Choroid plexus epithelial cell (primary cell): ENCODE measurements at places on chromosomes 4 and X.

DNA sequence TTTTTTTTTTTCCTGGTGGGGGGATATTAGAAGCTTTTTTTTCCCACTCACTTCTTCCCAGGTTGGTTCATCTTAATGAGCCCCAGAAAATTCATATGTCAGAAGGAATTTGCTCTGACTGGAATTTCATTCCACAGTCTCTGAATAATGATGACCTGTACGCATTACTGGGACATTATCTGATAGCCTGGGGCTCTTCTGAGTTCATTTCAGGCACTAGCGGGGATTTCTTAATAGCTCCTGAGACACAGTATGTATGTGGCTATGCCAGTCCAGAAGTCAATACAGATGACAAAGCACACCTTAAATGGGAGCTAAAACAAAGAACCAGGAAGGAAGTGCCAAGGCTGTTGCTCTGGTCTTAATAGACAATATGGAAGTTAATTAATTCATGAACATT lies 295.2 kb upstream of the IGFBP7 start:
- no peak for DNase-seq

GRCh38 chr4:3293401-3294391 lies 875 bp downstream of the RGS12 start:
- DNase-seq = peak; percentile 11

- no peak for DNase-seq
Observed at GRCh38 chr4:477686-478085, 21.3 kb downstream of the ZNF721 start.

DNA sequence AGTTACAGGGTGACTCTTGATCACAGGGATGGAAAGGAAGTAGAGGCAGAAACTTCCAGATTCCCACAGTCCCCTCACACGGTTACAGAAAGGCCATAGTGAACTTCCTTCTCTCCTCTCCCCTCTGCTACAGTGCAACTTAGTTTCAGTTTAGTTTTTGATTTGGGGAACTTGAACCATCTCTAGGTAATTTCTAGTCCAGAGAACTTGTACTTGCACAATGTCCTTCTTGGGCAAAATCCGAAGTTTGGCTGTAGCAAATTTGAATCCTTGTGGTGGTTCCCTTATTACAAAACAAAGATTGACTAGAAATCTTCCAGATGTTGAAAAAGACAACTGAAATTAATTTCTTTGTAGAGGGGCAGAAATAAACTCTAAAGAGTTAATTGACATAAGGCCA lies 1.2 kb upstream of the BLTP1 start:
- DNase-seq = no peak

DNA sequence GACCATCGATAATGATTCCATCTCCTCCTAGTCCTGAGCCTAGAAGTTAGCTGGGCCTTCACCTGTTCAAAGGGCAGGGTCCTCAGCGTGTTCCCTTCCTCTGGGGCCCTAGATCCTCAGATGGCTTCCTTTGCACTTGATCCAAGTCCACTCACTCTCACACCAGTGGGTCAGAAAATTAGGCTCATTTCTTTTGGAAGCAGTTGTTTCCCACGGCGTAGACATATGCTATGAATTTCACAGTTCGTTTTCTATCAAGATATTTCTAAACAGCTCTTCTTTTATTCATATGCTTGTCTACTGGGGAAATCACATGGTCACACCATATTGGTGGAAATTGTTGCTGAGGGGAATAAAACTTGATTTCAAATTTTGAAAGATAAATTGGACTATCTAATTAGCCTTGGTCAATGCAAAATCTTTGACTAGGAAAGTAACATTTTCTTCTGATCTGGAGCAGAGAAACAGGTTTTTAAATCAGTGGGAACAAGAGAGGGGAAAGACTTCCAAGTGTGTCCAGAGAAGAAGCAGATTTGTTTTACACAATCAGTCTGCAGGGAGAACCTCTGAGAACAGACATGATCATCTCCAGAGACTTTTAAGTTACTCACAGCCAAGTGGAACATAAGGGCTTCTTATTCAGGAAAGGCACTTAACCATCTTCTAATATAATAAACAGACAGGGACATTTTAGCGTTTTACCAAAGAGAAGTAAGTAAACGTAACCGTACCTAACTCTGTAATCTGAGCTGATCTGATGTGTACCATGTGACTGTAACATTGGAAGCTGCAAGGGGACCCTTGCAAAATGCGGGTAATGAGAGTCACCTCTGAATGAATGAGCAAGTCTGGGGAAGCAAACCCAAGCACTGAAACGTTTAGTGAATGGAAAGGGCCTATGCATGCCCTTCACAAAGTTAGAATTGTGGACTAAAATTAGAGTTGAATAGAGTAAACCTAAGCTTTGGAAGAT lies 455.7 kb upstream of the FAT1 start:
- no peak for DNase-seq

- DNase-seq = no peak
Observed at GRCh38 chr4:26289401-26289800, 31.4 kb upstream of the RBPJ start.

- no peak for DNase-seq
Observed at GRCh38 chrX:20418379-20419150, 151.9 kb upstream of the RPS6KA3 start.

DNA sequence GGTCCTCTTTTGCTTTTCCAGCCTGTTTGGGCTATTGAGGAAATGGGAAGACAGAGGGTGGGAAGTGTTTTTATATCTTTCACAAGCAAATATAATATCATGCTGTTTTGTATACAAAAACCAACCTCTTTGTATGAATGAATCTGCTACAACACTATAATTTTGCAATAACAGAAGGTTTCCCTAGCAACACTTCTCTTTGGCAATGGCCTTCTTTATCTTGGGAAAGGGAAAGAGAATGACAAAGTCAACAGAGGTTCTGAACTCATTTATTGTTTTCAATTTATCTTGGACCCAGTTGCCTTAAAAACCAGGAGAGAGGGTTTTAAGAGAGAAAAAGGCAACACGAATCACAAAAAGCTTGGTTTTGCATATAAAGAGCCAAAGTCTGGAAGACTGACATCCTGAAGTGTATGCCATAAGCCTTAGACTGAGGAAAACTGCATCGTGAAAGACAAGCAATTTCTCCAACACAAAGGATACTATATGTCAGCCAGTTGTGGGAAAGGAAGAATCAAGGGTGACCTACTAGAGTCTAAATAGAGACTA lies 121.8 kb upstream of the FAM241A start:
- no peak for DNase-seq

DNA sequence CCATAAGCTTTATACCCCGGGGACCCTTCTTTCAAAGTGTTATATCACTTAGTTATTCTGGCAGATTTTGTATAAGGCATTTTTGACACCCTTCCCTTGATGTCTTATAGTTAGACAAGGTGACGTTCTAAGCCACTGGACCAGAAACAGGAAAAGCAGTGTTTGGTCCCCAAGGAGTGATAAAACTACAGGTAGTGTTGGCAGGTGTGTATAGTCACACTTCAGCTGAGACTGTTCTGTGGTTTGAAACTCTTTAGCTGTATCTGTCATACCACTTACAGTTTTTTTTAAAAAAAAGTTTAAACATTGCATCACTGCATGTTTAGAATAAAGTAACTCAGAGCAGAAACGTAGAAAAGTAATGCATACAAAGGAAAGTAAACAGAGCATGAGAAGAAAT lies 48.5 kb downstream of the TLL1 start:
- DNase-seq = no peak

DNA sequence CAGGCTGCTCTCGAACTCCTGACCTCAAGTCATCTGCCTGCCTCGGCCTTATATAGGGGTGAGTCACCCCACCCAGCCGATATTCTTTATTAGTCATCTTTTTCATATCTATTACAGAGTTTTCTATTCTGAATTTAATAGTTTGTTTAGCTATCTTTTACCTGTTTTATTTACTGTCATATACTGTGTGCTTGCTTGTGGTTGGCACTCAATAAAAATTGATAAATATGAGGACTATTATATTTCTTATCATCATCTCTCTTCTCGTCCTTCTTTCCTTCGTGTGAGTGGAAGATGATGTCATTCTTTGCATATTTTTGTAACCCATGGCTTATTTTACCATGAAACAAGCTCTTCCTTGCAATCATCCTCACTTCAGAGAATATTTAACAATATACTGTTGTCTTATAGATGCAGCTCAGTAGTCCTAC lies 265.5 kb downstream of the ARHGAP24 start:
- DNase-seq = peak; percentile 56

- DNase-seq = no peak
Observed at GRCh38 chr4:6968496-6968895, 58.9 kb downstream of the TBC1D14 start.

DNA sequence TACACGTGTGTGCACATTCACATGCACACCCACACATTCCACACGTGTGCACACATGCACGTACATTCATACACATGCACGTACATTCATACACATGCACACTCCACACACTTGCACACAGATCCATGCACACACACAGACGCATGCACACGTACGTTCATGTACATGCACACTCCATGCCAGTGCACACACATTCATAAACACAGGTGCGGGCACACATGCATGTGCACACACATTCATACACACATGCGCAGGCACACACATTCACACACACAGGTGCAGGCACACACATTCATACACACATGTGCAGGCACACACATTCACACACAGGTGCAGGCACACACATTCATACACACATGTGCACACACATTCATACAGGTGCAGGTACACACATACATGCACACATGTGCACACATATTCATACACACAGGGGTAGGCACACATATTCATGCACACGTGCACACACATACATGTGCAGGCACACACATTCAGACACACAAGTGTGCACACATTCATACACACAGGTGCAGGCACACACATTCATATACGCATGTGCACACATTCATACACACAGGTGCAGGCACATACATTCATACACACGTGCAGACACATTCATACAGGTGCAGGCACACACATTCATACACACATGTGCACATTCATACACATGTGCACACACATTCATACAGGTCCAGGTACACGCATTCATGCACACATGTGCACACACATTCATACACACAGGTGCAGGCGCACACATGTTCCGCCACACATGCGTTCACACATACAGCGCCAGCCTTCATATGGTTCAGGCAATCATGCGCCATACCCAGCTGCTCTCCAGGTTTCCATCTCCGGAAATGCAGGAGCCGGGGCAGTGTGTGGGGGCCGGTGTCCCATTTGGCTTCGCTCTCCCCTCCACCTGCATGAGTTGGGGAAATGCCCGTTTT lies 124.8 kb downstream of the HMX1 start:
- no peak for DNase-seq

GRCh38 chr4:172411149-172411548 lies 597.9 kb downstream of the GALNTL6 start:
- no peak for DNase-seq

DNA sequence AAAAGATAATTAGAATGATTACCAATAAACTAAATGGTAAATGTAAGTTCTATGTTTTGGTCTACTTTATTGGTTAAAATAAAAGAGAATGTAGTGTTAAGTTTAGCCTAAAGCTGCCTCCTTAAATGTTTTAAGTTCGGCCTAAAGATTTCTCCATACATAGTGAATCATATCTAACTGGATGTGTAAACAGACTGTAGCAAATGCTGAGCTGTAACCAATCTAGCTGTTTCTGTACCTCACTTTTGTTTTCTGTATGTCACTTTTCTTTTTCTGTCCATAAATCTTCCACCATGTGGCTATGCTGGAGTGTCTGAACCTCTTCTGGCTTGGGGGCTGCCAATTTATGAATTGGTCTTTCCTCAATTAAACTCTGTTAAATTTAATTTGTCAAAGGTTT lies 121.2 kb downstream of the TBCK start:
- no peak for DNase-seq

DNA sequence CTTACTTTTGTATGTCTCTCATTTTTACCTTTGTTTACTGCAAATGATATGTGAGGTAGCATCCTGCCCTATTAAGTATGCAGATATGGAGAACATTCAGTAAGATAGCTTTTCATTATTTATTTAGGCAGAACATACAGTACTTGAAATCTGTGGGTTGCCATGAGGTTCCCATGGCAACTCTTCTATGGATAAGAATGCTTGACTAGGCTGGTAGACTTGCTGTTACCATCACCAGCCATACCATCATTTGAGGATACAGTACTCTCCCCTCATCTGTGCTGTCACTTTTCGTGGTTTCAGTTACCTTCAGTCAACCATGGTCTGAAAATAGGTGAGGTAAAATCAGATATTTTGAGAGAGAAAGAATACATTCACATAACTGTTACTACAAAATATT lies 56.7 kb downstream of the NAF1 start:
- DNase-seq = no peak

GRCh38 chrX:3811331-3812311 lies 98.2 kb upstream of the PRKX start:
- DNase-seq = peak; percentile 69

- peak; percentile 47 for DNase-seq
Observed at GRCh38 chr4:181301735-181302710, 941.2 kb upstream of the TENM3 start.

- peak; percentile 24 for DNase-seq
Observed at GRCh38 chrX:34654696-34655490, 2.2 kb downstream of the TMEM47 start.

DNA sequence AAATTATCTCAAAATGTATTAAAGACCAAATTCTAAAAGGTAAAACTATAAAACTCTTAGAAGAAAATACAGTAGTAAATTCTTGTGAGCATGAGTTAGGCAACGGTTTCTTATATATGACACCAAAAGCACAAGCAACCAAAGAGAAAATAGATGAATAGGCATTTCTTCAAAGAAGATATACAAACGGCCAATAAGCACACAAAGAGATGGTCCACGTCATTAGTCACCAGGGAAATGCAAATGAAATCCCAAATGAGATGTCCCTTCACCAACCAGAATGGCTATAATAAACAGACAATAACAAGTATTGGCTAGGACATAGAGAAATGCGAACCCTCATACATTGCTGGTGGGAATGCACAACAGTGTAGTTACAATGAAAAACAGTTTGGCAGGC lies 44.6 kb downstream of the RAB33A start:
- peak; percentile 7 for DNase-seq

GRCh38 chr4:18247189-18247588 lies 225.6 kb upstream of the LCORL start:
- no peak for DNase-seq

- DNase-seq = peak; percentile 23
Observed at GRCh38 chrX:11380187-11380844, 87.1 kb downstream of the AMELX start.

DNA sequence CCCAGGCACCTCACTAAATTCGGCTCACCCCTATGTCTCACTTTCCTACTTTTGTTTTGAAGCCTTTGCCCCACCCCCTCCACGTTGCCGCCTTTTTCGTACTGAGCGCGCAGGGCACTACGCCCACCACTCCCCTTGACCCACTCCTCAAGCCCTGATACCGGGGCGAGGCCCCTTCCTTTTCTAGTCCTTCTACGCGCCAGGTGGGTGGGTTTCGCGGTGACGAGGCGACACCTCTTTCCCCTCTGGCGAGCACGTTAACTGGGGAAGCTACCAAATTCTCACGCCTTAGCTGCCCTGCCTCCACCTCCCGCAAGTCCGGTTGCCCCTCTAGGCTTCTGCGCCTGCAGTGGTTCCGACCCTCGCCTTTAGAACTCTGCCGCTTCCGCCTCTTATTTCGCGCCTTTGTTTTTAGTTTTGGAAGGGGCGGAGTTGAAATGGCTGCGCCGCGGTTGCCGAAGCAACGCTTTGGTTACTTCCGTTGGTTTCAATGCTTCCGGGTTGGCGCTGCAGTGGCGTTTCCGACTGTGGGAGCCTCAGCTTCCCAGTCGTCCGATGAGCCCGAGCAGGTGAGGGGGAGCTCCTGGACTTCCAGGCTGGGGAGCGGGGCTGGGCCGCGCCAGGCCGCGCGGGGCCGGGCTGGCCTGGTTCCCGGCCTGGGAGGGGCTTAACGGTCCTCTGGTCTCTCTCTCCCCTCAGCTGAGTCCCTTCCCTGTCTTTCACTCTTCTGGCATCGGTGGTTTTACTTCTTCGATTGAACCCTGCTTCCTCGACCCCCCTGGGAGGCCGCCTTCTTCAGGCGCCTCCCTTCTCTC lies at the start of gene SLC25A14:
SLC25A14 (plus strand) TSS at position 512 of the 815 bp plus-strand sequence. CDS start 360 bp downstream, outside the sequence.
- DNase-seq = peak; percentile 72
